Stimulated activated CD4-positive, alpha-beta T cell treated with anti-CD3 and anti-CD28 coated beads, Interleukin-1b, Interleukin-23, amount 100 ng/mL, for 1 hour (primary cell): ENCODE measurements at places on chromosomes 2 and 18.

- no peak for DNase-seq
Measured at GRCh38 chr2:201171259-201171814, 11.6 kb upstream of the CASP10 start.

DNA sequence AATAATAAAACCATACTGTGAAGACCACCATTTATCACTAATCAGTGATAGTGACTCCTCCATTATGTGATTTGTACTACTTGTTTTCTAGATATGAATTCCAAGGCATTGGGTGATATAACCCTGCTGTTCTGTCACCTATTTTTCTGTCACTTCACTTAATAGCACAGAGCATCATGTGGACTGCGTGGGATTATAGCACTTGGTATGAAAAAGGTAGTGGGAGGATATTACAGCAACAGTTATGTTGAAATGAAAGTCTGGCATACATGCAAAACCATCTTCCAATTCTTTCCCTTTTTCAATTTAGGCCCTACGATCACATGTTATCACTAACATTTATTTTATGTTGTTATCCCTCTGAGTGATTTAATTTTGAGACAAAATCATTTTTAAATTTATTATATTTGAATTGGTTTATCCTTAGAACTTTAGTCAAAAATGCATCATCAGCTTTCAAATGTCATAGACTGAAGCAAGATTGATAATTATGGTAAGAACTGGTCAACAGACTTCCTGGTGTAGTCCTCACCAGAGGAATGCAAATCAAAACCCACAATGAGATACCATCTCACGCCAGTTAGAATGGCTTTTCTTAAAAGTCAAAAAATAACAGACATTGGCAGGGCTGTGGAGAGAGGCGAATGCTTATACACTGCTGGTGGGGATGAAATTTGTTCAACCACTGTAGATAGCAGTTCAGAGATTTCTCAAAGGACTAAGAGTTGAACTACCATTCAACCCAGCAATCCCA is 242.6 kb downstream of the IKZF2 start:
- DNase-seq, result no peak

GRCh38 chr2:189824694-189825396 is 40.6 kb downstream of the PMS1 start:
- no peak for DNase-seq

DNA sequence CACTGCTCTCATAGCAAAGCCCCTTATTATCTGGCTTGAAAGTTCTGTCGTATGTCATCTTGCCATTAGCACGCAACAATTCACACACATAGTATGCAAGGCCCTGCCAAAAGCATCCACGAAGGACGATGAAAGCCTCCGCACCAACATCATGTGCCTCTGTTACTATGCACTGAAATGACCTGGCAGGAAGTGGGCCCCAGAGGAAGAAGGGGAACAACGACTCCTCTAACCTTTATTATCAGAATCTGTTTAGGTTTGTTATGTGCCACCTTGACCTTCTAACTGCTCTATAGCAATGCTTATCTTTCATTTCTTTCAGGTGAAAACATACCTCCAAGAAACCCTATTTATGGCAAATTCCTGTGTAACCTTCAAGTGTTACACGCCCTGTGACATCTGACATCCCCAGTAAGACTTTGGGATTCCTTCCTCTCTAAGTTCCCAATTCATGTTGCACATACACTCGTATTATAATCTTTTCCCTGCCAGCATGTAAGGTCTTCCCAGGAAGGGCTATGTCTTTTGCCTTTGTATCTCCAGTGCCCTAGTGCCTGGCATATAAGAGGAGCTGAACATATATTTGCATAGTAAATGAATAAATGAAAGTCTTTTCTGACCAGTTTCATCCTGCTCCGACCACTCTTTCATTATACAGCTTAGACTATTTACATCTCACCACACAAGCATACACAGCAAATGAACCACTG is 7.0 kb upstream of the NDUFV2 start:
- DNase-seq, result no peak

- DNase-seq, result no peak
Measured at GRCh38 chr18:8709248-8710059, 4.1 kb downstream of the MTCL1 start.

GRCh38 chr2:23330214-23330613 is 54.8 kb upstream of the KLHL29 start:
- DNase-seq, result no peak

GRCh38 chr2:160208655-160209515 is 8.8 kb upstream of the ITGB6 start:
- DNase-seq, result no peak

DNA sequence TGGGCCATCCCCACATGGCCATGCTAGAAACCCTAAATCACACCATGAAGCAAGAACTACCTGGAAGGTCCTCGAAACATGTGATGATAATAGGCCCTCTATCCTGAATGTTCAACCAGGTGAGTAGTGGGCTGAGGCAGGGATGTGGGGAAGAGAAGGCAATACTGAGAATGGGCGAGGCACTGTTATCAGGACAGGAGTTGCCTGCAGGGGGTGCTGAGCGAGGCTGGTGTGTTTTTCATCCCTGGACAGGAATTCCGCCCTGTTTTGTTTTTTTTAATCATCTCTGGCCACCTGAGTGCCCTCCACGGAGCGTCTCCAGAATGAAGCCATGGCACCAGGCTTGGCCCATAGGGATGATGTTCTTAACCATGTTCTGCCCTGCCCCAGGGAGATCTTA is 103.0 kb upstream of the SOX11 start:
- no peak for DNase-seq

- DNase-seq, result no peak
Measured at GRCh38 chr2:149884871-149885270, 297.3 kb upstream of the MMADHC start.

GRCh38 chr2:10186868-10187535 is 64.5 kb downstream of the RRM2 start:
- DNase-seq, result no peak

- DNase-seq, result no peak
Measured at GRCh38 chr2:120817136-120817955, 81.7 kb downstream of the GLI2 start.

GRCh38 chr18:60358516-60358915 is 14.1 kb downstream of the MC4R start:
- no peak for DNase-seq

DNA sequence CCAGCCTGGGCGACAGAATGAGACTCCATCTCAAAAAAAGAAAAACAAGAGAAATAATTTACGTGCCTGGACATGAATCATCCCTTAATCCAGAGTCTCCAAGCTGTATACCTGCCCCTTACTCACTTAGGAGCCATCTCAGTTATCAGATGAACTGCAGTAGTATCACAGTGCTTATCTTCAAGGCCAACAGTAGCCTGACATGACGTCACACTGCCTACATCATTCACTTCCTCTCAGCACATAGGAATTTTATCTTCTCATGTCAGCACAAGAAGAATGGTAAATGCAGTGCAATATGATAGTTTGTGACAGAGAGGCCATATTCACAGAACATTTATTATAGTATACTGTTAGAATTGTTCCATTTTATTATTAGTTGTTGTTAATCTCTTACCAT is 216.6 kb downstream of the SS18 start:
- DNase-seq, result no peak

DNA sequence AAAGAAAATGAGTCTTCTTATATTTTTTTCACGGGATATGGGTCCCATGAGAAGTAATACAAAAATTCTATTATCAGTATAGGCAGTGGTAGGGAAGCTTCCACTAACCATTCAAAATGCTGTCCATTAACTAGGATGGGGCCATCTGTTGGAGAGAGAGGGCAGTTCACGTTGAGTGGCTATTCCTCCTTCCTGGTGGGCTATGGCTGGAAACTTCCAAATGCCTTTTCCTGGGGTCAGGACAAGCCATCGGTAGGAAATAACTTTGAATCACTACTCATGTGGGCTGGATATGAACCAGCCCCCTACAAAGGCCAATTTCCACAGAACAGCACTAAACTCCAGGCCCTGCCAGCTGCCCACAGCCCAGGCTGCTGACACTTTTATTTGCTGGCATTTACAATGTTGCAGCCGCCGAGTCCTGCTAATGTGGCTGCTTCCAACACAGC is 156.1 kb upstream of the HNRNPA3 start:
- DNase-seq, result no peak

GRCh38 chr2:208278549-208278948 is 12.5 kb downstream of the PIKFYVE start:
- DNase-seq, result no peak

- DNase-seq, result peak; percentile 85
Measured at GRCh38 chr2:127408004-127408806, 10.0 kb upstream of the PROC start.

- DNase-seq, result no peak
Measured at GRCh38 chr2:193695367-193695766, 1500.6 kb upstream of the TMEFF2 start.

DNA sequence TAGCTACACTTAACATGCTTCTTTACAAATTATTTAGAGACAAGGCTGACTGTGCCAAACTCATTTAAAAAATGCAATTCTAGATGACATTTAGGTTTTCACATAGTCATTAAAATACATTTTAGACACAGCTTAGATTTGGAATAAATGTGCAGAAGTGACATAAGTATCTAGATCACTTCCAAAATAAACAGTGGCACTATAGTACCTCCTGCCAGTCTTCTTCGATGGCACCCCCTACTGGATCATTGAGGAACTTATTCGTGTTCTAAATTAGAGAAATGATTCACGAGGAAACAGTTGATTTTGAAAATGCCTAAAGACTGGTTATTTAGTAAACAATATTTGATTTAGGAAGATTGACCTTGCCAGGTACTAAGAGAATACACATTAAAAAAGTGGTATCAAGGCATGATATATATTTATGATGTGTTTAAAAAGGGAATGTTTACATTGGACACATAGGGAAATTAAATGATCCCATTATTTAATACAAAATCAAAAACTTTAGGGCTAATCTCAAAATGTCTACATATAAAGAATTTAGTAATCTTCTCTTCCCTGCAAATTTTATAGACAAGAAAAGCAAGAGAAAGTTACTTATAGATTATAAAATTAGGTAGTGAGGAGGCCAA is 323.9 kb downstream of the XIRP2 start:
- DNase-seq, result no peak

- no peak for DNase-seq
Measured at GRCh38 chr18:21629089-21629832, 17.1 kb downstream of the SNRPD1 start.

GRCh38 chr18:37408676-37409265 is 156.8 kb downstream of the CELF4 start:
- DNase-seq, result no peak

DNA sequence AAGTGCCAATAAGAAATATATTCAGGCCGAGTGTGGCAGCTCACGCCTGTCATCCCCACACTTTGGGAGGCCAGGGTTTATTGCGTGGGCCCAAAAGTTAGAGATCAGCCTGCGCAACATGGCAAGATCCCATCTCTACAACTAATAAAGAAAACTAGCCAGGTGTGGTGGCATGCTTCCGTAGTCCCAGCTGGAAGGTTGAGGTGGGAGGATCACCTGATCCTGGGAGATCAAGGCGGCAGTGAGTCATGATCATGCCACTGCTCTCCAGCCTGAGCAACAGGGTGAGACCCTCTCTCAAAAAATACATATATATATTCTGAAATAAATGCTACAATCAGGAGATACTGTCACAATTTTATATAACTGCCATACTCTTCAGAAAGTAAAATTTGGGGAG is 1604.8 kb upstream of the NXPH2 start:
- no peak for DNase-seq

- DNase-seq, result no peak
Measured at GRCh38 chr2:109607766-109608165, 6.0 kb downstream of the SEPTIN10 start.

GRCh38 chr2:229882583-229882982 is 39.2 kb downstream of the TRIP12 start:
- DNase-seq, result no peak

DNA sequence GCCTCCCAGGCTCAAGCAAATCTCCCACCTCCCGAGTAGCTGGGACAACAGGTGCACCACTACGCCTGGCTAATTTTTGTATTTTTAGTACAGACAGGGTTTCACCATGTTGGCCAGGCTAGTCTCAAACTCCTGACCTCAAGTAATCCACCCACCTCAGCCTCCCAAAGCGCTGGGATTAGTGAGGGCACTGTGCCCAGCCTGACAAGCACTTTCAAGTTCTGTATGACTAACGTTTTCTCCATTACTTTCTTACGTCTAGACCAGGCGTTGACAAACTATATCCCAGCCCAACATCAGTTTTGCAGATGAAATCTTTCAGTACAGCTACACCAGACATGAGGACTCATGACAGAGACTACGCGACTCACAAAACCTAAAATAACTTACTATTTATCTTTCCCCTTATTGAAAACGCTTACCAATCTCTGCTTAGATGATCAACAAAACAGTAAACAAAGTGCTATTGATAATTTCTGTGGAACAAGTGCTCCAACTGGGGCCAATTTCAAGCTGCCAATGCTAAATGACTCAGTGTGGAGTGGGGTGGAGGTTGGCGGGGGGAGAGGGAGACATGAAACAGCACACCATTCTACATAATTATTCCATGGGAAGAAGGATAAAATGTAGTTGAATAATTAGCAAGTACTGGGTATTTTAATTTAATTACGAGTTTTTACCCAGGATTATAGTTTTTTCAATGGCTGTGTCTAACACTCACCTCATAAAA is 59.1 kb downstream of the SAP130 start:
- no peak for DNase-seq

- DNase-seq, result no peak
Measured at GRCh38 chr18:71798986-71799673, 745.0 kb downstream of the CBLN2 start.

- DNase-seq, result no peak
Measured at GRCh38 chr18:2304378-2305175, 266.7 kb downstream of the METTL4 start.

DNA sequence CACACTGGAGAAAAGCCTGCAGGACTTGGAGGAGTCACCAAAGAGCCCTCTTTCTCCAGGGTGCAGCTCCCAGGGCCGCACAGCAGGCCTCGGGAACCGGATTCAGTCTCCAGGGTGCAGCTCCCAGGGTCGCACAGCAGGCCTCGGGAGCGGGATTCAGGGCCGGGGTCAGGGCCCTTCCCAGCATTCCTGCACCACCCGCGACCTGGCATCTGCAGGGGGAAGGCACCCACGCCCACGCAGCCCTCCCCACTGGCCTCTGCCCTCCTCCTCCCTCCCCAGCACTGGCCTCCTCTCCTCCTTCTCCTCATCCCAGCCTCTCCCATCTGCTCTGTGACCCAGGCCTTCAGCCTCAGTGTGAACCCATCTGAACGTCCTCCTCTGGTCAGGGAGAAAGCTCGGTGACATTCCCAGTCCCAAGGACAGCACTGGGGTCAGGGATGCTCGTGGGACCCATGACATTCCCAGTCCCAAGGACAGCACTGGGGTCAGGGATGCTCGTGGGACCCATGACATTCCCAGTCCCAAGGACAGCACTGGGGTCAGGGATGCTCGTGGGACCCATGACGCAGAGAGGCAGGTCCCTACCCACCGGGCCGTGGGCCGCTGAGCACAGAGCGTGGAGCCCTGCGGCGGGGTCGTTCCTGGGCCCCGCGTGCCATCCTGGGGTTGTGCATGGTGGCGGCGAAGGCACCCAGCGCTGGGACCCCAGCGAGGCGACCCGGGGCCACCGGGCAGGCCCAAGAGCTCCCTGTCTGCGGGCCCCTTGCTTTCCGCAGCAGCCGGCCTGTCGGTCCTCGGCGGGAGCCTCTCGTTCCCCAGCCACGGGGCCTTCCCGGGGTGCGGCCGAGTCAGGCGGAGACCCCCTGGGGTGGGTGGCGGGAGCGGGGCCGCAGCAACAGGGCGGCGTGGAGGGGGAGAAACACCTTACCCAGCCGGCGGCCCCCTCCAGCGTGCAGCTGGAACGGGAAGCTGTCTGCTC is 550.2 kb upstream of the SALL3 start:
- DNase-seq, result no peak

GRCh38 chr2:10329880-10330699 is 27.4 kb downstream of the HPCAL1 start:
- DNase-seq, result no peak

GRCh38 chr18:62611453-62612288 is 88.8 kb downstream of the ZCCHC2 start:
- DNase-seq, result no peak
